SK-MEL-5 (cell line): ENCODE measurements at places on chromosomes 3 and 15.

GRCh38 chr3:179463319-179463718, 12.0 kb upstream of the GNB4 start:
- no peak for DNase-seq

DNA sequence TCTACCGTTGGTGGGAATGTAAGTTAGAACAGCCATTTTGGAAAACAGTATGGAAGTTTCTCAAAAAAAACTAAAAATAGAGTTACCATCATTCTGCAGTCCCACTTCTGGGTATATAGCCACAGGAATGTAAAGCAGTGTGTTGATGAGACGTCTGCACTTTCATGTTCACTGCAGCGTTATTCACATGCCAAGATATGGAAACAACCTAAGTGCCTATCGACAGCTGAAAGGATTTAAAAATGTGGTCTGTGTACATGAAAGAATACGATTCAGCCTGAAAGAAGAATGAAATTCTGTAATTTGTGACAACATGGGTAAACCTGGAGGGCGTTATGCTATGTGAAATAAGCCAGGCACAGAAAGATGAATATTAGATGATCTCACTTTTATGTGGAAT, 157.7 kb downstream of the THSD4 start:
- no peak for DNase-seq

DNA sequence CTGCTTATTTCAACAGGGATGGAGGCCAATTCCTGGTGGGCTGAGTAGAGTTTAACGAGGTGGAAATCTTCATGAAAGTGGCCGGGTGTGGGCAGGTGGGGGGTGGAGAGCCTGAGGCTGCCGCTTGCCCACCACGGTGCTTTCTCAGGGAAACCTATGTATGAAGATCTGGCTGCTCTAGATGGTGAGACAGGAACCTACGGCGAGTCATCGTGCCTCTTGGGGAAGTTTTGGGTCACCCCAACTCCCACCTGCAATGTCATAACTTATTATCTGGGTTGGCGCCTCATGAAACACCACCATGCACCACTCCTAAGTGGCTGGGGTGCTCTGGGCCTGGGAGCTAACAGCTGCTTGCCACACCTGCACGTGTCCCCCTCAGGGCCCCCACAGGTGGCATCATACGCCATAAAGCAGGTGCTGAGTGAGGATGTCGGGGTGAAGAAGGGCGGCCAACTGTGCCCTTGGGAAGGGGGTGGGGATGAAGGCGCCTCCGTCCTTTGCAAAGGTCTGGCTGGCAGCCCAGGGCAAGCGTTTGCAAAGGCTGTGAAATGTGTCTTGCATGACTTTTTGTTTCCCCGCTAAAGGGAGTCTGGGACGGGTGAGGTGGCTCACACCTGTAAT, 27.9 kb upstream of the SNRPA1 start:
- no peak for DNase-seq

DNA sequence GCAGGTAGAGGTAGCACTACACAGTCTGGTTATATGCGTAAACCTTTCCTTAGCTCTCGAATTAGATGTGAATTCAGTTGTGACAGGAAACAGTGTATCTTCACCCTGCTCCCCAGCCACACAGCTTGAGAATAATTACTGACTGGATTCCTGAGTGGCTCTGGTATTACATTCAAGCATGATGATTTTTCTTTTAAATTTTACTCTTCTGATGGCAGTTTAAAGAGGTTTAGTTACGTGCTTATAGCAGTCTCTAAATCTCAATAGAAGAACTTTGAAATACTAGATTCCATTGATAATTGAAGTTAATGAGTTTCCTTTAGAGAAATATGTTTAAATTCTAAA, 98.8 kb downstream of the FNDC3B start:
- DNase-seq: no peak

DNA sequence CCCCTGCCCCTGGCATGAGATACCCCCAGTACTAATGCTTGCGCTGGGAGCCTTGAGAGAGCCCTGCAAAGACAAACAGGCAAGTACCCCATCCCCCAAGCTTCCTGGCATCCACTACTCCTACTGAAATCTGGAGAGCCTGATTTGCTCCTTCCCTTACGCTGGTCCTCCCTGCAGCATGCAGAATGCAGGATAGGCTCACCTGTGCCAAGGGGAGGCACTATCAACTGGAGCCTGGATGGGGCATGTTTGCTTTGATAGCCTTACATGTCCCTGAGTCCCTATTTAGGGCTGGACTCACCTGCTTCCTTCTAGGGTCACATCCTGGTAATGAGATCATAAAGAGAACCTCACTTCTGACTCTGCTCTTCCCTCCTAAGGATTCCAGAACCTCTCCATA, 42.9 kb downstream of the RAB11A start:
- no peak for DNase-seq

DNA sequence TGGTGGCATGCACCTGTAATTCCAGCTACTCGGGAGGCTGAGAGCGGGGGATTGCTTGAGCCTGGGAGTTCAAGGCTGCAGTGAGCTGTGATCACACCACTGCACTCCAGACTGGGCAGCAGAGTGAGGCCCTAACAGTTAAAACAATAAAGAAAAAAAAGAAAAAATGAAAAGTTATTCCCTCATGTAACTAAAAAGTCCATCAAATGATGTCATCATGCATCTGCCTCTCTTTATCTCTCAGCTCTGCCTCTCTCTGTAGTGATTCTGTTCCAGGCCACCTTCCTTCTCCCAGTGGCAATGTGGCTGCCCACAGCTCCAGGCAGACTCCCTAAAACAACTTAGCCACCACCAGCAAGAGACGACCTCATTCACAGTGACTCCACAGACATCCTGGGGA, 31.5 kb upstream of the TRH start:
- no peak for DNase-seq

DNA sequence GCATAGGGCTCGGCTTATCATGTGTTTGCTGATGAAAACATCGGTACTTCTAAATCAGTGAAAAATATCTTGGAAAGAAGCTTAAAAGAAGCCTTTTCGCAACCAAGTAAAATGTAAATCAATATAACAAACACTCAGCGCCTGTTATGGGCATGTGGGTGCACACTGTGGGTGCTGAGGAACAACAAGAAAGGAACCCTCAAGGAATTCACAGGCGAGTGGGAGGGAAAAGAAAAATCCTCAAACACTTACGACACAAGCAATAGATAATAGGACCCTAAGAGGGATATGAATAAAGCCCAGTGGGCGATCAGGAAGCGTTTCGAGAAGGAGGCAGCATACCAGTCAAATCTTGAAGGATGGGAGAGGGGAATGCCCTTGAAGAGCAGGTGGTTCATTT, 21.9 kb downstream of the GLDN start:
- DNase-seq: no peak

- DNase-seq: no peak
These were observed 10.7 kb upstream of the IQSEC1 start for GRCh38 chr3:13083898-13084297.
